ENCODE measurements at places on chromosomes 4 and X.

GRCh38 chr4:38106311-38106710 lies 146.1 kb downstream of the PTTG2 start:
- no peak for DNase-seq

DNA sequence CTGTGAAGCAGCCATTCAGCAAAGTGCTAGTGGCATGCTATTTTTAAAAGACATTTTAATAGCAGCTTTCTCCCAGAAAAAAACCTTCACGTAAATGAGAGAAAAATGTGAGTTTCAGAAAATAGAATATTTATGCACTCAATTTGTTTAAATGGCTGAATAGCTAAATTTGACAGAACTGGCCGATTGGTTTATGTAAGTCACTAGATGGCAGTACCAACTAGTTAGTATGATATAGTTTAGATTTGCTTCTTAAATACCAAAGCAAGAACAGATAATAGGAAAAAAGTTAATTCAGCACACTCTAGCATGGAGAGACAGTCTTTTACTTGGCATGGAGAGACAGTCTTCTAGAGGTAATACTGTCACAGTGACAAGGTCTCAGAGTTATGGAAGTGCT lies 250.1 kb downstream of the SNCA start:
- DNase-seq: peak; percentile 2

GRCh38 chr4:183142571-183143550 lies 43.8 kb downstream of the WWC2 start:
- peak; percentile 22 for DNase-seq

GRCh38 chr4:98996056-98996764 lies 689 bp downstream of the METAP1 start:
- DNase-seq: peak; percentile 51

DNA sequence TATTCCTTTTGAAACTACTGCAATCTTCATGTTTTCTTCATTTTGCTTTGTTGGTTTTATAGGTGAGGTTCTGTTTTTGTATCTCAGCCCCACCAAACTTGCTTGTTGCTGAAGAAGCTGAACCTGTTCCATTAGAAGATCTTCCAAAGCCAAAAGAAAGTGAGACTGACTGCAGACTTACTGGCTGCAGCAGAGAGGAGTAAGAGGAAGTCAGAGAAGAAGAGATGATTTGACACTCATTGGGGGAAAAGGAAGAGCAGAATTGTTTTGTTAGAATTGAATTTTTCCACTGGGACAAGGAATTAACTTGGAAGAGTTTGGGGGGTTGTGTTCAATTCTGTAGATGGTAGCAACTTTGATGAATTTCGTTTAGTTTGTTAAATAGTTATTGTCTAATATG lies 3.1 kb downstream of the TEX13D start:
- DNase-seq: no peak

GRCh38 chr4:27248829-27249228 lies 388.2 kb downstream of the STIM2 start:
- no peak for DNase-seq

DNA sequence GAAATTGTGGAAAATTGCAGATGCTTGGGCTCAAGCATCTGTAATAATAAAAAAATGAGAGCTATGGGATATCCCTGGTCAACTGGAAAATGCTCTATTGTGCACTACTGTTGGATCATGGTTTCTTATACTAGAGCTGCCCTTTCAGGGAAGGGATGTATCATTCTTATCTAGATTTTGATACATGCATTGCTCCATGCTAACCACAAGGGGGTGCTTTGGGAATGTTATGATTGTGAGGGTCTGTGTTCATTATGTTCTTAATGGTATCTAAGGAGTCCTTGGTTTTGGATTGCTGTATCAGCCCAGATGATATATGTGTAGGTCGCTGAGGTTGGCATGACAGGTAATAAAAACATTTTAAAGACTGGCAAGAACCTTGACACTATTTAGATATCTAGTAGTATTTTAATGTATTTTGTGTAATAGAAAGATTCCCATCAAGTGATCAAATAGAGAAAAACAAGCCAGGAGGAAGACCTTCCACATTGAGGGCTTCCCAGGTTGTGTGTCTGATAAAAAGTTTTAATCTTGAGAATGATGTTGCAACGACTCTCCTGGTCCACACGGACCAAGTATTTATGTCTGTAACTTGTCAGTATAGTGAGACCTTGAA lies 49.2 kb upstream of the TLR2 start:
- peak; percentile 26 for DNase-seq

- peak; percentile 57 for DNase-seq
Observed at GRCh38 chr4:167383291-167383690, 149.0 kb upstream of the SPOCK3 start.

DNA sequence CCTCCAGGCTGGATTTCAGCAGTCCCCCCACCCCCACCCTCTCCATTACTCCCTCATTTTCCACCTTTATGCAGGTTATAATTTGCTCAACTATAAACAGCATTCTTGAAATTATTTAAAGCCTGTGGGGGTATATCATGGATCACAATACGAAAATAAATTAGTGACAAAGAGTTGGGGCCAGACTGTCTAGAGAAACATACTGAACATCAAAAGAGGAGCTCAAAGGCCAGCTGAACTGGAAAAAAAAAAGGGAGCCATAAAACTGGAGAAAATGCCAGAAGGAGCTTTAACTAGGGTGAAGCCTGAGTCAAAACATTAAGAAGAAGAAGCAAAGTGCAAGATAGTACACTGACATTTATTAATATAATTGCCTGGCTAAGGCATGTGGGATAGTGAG lies 137.8 kb downstream of the ANTXR2 start:
- no peak for DNase-seq

DNA sequence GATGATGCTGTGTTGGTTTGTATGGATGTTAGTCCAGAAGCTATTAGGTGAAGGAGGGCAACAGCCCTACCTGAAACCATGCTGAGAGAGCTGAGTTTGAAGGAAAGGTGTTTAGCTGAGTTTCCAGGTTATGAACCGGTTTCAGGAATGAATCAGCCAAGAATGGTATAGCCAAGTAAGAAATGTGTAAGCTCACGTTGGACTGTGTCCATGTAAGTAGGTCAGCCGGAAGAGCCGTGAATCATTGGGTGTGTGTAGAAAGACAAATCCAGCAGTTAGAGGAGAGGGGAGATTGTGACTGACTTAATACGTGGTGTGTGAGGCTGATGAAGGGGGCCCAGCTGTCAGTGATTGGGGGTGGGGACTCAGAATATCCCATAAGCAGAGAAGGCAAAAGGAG lies 77.2 kb upstream of the SPIN4 start:
- DNase-seq: no peak

DNA sequence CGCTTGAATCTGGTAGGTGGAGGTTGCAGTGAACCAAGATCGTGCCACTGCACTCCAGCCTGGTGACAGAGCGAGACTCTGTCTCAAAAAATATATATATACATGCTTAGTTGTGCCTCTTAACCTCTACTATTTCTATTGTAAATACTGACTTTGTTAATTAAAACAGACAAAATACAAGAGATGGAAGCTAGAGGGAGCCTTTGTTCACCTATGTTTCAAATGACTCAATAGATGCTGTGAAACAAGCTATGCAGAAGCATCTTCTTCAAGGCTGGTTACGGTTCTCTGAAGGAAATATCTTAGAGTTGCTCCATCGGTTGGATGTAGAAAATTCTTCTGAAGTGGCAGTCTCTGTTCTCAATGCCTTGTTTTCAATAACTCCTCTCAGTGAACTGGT lies 6.2 kb downstream of the NCAPG start:
- peak; percentile 36 for DNase-seq

GRCh38 chr4:6342530-6343293 lies 73.1 kb downstream of the WFS1 start:
- DNase-seq: peak; percentile 91

- no peak for DNase-seq
Observed at GRCh38 chr4:148255344-148255720, 186.9 kb downstream of the NR3C2 start.

DNA sequence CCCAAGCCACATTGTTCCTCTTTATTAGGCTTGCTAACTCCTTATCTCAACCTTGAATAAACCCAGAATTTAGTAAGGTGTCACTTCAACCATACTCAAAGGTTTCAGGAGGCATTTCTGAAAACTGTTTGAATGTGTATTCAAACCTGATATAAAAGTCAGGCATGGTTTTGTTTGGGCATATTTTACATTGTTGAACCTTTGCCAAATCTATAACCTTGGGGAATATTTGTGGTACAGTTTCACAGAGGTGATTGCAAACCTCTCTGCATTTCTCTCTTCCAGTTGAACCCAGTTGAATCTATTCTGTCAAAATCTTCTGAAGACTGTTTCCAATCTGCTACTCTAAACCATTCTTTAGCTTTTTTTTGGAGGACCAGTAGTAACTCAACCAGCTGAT lies 409.0 kb downstream of the TECRL start:
- DNase-seq: no peak

- DNase-seq: no peak
Observed at GRCh38 chrX:119190091-119190681, 45.9 kb upstream of the PGRMC1 start.

- DNase-seq: no peak
Observed at GRCh38 chr4:105490523-105490922, 16.7 kb upstream of the PPA2 start.

DNA sequence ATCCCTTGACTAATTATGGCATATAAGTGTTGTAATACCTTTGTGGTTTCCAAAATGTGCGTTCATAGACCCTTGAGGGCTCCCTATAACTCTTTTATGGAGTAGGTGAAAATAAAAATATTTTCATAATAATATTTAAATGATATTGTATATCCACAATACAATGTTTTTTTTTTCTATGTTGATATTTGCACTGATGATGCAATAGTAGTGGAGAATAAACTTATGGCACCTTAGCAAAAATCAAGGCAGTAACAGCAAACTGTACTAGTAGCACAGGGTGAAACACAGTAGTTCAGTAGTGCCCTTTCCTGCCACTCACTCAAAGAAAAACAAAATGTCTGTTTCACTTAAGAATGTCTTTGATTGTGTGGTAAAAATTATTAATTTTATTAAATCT lies 465.3 kb downstream of the C4orf33 start:
- no peak for DNase-seq

GRCh38 chrX:53992589-53992988 lies 51.7 kb downstream of the PHF8 start:
- no peak for DNase-seq

- DNase-seq: no peak
Observed at GRCh38 chrX:13662355-13662791, 9.4 kb downstream of the TCEANC start.

DNA sequence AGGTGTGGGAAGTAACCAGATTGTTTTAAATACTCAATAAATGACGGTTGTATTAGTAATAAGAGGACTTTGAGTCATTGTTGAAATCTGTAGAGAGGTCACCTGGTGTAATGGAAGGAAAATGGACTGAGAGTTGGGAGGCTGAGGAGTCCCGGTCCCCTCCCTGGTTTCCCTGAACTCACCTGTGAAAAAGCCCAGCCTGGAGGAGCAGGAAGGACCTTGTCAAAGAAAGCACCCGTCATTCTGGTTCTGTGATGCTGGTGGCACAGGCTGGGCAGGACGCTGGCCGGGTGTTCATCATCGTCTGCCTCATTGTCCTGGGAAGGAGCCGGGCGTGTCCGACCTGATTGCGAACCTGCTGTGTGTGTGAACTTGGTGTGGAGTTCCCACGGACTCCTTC lies 70.8 kb downstream of the SORCS2 start:
- DNase-seq: no peak

DNA sequence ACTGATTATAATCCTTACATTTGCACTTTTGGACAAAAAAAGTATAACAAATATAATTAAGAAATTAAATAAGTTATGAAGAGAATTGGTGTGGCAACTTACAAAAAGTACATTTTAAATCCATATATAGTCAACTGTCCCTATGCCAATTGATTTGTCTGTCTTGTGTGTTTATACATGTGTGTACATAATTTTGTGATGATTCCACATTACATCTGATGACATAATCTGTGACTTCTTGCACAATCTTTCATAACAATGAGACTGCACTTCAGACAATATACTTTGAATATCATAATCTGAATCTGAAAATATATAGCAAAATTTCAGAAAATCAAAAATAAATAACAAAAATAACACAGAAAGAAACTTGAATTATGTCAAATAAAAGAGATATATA lies 953.4 kb downstream of the FAT4 start:
- DNase-seq: no peak

GRCh38 chr4:22129454-22130029 lies 181.0 kb upstream of the KCNIP4 start:
- peak; percentile 66 for DNase-seq

- DNase-seq: no peak
Observed at GRCh38 chr4:184255361-184255760, 37.7 kb upstream of the ENPP6 start.

DNA sequence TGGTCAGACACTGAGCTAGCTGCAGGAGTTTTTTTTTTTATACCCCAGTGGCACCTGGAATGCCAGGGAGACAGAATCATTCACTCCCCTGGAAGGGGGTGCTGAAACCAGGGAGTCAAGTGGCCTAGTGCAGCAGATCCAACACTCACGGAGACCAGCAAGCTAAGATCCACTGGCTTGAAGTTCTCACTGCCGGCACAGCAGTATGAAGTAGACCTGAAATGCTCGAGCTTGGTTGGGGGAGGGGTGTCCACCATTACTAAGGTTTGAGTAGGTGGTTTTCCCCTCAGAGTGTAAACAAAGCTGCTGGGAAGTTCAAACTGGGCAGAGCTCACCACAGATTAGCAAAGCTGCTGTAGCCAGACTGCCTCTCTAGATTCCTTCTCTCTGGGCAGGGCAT lies 537.9 kb upstream of the LCORL start:
- no peak for DNase-seq

DNA sequence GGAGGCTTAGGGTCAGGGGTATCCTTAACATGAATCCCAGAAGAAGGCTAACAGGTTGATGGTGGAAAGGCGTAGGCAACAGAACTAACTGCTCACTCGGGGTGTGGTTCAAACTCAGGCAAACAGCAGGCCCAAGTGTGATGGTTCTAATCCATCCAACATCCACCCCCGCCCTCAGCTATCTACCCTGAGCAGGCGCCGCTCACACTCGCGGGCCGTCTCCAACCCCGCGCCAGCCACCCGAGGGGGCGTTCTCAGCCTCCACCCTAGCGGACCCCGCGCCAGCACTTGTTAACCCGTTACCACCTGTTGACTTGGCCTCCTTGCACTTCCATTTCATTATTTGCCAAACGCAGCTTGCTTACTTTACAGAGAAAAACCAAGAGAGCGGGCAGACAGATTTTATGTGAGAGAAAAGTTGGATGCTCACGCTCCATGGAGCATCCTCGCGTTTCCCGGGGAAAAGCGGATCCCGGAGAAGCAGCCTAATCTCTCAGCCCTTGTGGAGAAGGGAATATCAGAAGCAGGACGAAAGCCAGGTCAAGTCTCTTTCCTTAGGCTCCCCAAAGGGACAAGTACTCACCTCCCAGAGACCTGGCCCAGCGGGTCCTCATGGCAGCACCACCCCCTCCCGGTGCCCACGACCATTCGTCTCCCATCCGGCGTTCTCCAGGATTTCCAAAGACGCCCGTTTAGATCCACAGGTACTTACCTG lies 773 bp downstream of the SNCA start:
- DNase-seq: peak; percentile 32

GRCh38 chrX:152313529-152314302 lies 137.4 kb downstream of the GABRA3 start:
- DNase-seq: no peak
